ENCODE measurements at places on chromosomes 7 and 10.

- no peak for DNase-seq
Observed at GRCh38 chr7:26485367-26485934, 193.8 kb downstream of the SNX10 start.

- no peak for DNase-seq
Observed at GRCh38 chr7:56063500-56063881, 595 bp upstream of the SUMF2 start.

DNA sequence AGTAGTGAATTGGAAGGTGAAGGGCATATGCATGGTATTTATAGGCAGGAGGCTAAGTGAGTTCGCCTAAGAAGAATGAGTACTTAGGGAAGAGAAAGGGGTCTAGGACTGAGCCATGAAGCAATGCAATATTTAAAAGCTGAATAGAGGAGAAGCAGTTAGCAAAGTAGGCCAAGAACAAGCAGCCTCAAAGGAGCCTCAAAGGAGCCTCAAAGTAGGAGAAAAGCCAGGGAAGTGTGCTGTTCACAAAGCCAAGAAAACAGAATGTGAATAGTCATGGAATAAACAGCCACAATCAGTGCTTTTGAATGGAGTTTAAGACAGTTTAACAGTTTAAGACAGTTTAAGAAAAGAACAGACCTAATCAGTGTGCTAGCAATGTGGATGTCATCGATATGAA is 762.0 kb downstream of the SORCS1 start:
- DNase-seq: no peak

GRCh38 chr7:133688483-133689239 is 435.8 kb downstream of the EXOC4 start:
- DNase-seq: no peak

DNA sequence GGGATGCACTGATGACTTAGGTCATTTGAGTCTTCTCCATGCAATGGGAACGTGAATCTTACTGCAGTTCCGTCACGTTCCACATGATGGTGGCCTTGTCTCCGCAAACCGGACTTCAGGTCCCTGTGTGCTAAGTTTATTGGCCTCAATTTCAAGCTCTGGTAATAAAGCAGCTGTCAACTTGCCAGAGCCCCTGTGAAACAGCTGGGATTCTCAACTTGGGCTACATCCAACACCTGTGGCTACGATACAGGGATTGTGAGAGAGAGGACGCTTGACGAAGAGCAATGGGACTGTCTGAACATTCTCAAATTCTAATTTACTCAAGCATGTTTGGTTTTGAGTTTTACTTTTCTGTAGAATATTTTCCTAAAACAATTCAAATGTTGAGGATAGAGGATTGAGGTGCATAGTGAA is 174.2 kb downstream of the PTN start:
- DNase-seq: no peak

- no peak for DNase-seq
Observed at GRCh38 chr10:123428391-123428790, 237.8 kb upstream of the GPR26 start.

DNA sequence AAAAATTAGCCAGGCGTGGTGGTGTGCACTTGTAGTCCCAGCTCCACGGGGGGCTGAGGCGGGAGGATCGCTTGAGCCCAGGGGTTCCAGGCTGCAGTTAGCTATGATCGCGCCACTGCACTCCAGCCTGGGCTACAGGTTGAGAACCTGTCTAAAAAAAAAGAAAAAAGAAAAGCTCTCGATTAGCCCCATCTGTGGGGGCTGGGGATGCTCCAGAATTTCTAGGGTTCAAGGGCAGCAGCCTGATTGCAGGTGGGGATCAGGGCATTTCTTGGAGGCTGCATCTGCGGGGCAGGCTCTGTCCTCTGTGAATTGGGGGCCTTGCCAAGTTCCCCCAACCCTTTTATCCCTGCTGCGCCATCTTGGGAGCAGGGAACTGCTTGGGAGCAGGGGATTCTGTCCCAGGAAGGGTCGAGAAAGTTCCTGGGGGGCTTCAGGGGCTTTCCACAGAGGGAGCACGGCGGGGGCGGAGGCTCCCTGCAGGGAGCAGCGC is 651 bp upstream of the ARPC1A start:
- DNase-seq: no peak
